ENCODE measurements at places on chromosomes 7 and 10. TPM values are rescaled to one million over a fixed set of nuclear protein-coding genes. Genes with fewer than 3 reads are reported as not detected.

- no peak for DNase-seq
Observed at GRCh38 chr7:12458520-12459131, 55.0 kb upstream of the VWDE start.

- no peak for DNase-seq
Observed at GRCh38 chr7:139908792-139909191, 79.7 kb downstream of the TBXAS1 start.

GRCh38 chr10:133024704-133025557 lies 62.8 kb upstream of the ADGRA1 start:
- peak; percentile 60 for DNase-seq

GRCh38 chr10:80414142-80414895 lies 6.0 kb downstream of the PRXL2A start:
- DNase-seq = peak; percentile 79

- no peak for DNase-seq
Observed at GRCh38 chr7:142669074-142669654, 80.1 kb upstream of the PRSS1 start.

DNA sequence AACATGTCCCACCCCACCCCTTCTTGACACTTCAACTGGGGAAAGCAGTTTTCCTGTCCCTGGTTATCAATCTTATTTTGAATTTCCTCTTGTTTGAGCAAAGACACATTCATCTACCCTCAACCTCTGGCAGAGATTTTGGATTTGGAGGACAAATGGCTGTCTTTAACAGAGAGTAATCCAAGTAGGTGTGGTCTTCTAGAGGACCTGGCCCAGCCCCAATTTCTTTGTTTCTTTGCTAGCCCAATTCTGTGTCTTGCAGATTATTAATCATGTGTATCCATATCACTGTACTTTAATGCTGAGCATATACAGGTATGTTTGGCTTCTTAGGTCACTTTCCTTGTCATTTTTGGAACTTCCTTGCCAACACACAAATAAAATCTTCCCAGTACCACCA lies 58.8 kb upstream of the ADCY1 start:
- no peak for DNase-seq

DNA sequence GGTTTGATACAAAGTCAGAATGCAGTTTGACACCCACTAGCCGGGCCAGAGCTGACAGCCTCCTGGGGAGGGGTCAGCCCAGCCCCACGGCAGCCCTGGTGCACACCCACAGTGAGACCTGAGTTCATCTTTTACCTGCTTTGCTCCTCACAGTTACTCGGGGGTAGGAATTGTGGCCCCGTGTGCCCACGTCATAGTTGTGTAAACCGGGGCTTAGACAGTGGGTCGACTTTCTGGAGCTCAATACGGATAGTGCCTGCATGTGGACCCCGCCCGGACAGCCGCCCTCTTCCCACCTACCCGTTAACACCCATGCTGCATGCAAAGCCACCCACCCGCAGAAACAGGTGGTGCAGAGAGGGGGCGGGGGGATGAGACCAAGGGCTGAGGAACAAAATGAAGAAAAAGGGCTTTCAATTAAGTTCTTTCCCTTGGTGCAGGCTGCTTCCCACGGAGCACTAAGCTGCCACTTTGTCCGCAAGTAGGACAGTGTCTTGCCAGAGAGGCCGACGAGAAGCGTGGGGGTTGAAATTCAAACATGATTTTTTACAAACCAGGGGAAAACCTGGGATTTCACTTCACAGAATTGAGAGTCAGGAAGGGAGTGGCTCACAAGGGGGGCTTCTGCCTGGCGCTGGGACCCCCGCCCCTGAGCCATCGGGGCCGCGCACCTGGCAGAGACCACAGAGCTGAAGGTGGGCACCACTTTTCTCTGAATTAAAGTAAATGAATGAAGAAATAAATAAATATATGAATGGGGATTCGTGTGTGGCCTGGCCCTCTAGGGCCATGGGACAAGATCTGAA lies 24.6 kb upstream of the FOXL3 start:
- no peak for DNase-seq

GRCh38 chr10:124520558-124521428 lies 59.2 kb downstream of the LHPP start:
- no peak for DNase-seq

DNA sequence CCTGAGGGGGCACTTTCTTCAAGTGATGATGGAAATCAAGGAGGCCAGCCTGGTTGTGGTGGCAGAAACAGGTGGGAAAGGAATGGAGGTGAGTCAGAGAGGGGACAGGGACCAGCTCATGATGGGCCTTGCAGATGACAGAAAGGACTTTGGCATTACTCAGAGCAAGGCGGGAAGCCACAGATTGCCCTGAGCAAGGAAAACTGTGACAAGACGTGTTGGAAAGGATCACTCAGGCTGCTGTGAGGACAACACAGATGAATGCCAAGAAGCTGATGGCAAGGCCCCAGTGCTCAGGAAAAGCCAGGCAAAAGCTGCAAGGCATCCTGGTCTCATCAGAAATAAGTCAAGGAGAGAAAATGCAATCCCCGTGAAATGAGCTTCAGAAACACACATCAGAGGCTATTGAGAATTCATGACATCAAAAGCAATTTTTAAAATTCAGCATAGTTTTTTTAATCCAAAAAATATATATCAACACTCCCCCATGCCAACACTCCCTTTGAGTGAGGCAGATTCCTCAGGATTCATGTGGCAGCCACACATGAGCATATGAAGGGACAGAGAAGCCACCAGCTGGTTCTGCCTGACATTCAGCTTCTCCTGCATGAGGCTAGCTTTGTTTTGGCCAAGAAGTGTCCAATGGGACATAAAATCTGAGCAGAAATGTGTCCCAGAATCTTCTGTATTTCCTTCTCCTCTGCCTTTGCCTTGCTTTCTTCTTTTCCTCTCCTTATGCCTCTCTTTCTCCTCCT lies 244.5 kb upstream of the MYO3A start:
- no peak for DNase-seq

DNA sequence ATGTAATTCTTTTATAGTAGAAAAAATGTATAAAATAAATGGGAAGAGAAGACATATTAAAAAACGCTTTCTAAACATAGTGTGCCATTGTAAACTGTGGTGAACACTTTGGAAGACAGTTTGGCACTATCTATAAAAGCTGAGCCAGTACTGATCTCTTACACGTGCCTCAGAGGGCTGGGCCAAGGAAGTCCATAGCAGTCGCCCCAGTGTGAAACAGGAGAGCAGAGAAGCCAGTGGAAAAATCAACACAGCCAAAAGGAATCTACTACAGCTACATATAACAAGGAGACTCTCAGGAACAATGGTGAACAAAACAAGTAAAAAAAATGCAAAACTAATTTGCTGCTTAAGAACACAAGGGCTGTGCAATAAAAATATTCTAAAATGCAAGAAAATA lies 20.6 kb downstream of the SEPHS1 start:
- no peak for DNase-seq

- no peak for DNase-seq
Observed at GRCh38 chr10:63522995-63523394, 1.8 kb downstream of the REEP3 start.

- DNase-seq = no peak
Observed at GRCh38 chr7:130303551-130303950, 10.6 kb downstream of the CPA4 start.

DNA sequence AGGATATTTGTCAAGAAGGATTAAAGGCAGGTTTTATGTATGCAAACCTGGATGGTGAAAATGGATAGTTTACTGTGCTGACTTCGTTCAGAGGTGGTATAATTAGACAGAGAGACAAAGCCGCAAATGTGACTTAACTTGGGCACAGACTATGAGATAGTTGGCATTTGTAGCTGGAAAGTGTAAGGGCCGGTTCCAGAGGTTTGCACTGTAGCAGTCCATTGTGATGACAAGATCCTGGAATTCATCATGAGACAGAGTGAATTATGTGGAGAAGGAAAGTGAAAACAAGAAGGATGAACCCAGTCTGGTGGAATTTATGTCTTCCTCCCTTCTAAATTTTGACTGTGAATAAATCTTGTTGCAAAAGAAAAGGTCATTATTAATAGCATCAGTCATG lies 139.0 kb downstream of the CNTNAP2 start:
- no peak for DNase-seq

DNA sequence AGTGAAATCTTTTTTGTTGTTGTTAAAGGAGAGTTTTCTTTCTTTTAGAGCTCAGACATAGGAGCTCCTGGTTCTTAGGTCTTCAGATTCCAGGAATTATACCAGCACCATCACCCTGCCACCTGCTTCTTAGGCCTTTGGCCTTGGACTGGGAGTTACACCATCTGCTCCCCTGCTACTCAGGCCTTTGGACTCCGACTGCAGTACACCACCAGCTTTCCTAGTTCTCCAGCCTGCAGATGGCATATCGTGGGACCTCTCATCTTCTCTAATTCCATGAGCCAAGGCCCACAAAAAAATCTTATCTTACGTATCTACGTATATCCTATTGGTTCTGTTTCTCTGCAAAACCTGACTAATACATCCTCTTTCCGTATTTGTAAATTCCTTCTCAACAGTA lies 5.1 kb upstream of the TACC2 start:
- DNase-seq = no peak

DNA sequence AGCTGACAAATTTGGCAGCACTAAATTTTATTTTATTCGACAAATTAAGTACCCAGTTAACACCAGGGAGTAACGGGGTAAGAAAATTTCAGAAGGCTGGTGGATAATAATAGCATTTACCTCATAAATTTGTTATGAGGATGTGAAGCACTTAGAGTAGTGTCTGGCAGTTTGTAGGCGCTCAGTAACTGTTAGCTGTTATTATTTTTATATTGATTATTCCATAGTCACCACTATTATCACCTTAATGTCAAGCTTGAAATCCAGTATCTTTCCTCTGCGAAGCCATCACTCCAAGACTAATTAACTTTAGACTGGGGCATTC lies 563 bp upstream of the COA1 start:
- no peak for DNase-seq

DNA sequence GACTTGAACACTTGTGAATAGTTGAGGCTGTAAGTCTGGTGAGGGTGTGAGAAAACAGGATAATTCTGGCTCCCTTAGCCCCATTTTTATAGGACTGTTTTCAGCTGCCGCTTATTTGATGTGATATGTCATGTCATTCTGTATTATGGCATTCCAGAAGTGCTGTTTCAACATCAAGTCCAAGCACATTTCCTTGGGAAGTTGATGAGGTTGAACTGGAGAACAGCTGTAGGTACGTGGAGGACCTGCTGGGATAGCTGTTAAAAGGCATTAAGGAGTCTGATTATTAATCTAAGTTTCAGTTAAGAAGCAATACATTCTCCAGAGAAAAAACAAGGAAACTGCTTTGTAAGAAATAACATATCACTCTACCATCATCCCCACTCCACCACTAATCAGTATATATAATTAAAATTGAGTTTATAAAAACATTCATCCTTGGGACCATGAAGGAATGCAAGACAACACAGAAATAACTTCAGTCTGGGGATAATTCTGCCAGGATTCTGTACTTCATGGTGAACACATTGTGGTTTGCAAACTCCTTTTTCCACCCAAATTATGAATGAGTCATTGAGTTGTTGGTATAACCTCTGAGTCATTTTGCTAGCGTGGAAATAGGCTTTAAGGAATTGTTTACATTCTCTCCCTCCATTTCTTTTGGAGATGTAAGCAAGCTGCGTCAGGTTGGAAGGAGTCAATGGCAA lies 39.9 kb upstream of the TMEM229A start:
- DNase-seq = no peak

GRCh38 chr7:42274053-42274452 lies 37.0 kb upstream of the GLI3 start:
- no peak for DNase-seq

GRCh38 chr10:3393958-3394357 lies 221.4 kb upstream of the PITRM1 start:
- DNase-seq = no peak

GRCh38 chr7:137950263-137950621 lies 51.6 kb downstream of the CREB3L2 start:
- no peak for DNase-seq

- DNase-seq = no peak
Observed at GRCh38 chr7:111763221-111763801, 201.0 kb upstream of the IMMP2L start.

- no peak for DNase-seq
Observed at GRCh38 chr7:85669225-85669624, 482.4 kb upstream of the SEMA3D start.

DNA sequence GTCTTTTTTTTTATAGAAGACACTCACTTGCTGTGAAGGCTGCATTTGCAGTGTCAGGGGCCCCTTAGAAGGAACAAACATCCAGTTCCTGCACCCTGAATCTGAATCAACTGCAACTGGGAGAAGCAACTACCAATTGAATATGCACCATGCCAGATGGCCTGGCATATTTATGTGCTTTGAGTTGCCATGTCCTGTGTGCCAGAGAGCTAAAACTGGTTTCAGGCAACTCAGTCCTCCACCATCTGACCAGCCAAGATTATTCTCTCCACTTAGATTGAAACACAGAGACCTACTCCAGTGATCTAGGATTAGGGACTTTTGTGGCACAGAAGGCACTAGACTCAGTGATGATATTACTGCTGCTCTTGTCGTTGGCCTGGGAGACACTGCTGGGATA lies 225.4 kb downstream of the HECW1 start:
- no peak for DNase-seq

- DNase-seq = no peak
Observed at GRCh38 chr7:17631061-17631460, 309.2 kb downstream of the SNX13 start.

ADCY1 gene
- polyA plus RNA-seq = 2.7 TPM

IQUB gene
- 1.3 TPM for polyA plus RNA-seq

CPN1 gene
- polyA plus RNA-seq = not detected

PTER gene
- polyA plus RNA-seq = 10.6 TPM

FFAR4 gene
- 0.12 TPM for polyA plus RNA-seq

CRCP gene
- polyA plus RNA-seq = 35.6 TPM

EBF3 gene
- polyA plus RNA-seq = 1.4 TPM

RNF148 gene
- polyA plus RNA-seq = 0.60 TPM

ERVW-1 gene
- polyA plus RNA-seq = 2.6 TPM

PIK3AP1 gene
- polyA plus RNA-seq = 3.5 TPM

OR2A5 gene
- polyA plus RNA-seq = 0.06 TPM

LIPK gene
- not detected for polyA plus RNA-seq

GDF10 gene
- polyA plus RNA-seq = 93.0 TPM

Data from left lung (tissue), 14 donors.